ENCODE measurements at places on chromosomes 3 and 15.

- peaks cover 22% of the 10 kb centered on the region for H3K36me3 ChIP-seq
- H3K4me3 ChIP-seq: peak overlapping the region; percentile 68
- no peaks in the 10 kb centered on the region for H3K27me3 ChIP-seq
- peaks cover 65% of the 10 kb centered on the region for H3K4me1 ChIP-seq
- H3K27ac ChIP-seq: peak overlapping the region; percentile 89
- DNase-seq: no peak
Observed at GRCh38 chr3:52537165-52537620, 788 bp downstream of the UQCC5 start.

GRCh38 chr15:59303633-59304032 lies 69.0 kb downstream of the MYO1E start:
- H3K36me3 ChIP-seq: no peaks in the 10 kb centered on the region
- H3K27me3 ChIP-seq: no peaks in the 10 kb centered on the region
- no peak for DNase-seq
- H3K4me3 ChIP-seq: no peak overlapping the region
- no peak overlapping the region for H3K27ac ChIP-seq
- peaks cover 25% of the 10 kb centered on the region for H3K4me1 ChIP-seq

DNA sequence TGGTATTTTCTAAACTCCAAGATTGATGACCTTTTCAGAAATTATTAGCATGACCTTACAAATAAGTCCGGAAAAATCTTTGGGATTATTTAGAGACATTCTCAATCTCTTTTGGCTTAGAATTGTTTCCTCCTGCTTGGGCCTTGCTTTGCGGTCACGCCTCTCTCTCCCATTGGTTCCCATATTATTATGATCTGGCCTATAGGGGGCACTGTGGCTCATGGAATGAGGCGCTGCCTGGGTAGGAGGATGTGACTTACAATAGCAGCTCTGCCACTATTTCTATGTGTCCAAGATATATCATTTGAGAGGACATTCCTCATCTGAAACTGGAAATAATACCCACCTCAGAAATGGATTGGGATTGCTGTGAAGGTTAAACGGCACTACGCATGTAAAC lies 464.9 kb downstream of the MFSD1 start:
- no peaks in the 10 kb centered on the region for H3K27me3 ChIP-seq
- H3K4me3 ChIP-seq: no peak overlapping the region
- DNase-seq: no peak

DNA sequence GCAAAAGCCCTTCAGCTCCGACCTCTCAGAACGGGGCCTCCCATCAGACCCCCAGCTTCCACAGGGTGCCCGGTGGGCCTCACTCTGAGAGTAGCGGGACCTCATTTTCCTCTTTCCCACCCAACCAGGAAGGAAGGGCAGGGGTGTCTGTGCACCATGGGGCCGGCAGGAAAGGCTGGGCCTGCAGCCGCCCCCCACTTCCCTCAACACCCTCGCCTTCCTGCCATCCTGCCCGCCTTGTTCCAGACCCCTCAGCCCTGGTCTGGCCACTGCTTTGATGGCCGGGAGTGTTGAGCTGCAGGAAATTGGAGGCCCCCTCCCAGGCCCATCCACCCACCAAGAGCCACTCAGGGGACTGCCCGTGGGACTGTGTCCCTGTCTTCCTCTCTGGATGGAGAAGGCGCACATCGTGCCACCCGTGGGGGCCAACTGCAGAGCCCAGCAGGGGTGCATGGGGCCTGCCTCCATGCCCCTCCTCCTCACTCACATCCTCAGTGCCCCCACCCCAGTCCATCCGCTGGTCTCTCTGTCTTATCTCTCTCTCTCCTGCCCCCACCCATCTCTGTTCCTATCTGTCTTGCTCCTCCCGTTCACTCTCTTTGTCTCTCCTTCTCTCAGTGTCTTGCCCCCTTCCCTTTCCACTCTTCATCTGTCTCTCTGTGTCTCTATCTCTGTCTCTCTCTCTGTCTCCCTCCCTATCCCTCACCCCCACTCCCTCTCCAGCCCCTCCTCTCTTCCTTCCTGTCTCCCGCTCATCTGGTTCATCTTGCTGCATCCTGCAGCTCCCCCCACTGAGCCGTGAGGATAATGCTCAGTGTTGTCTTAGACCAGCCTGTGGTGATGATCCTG lies 1.8 kb upstream of the PLXND1 start:
- H3K4me1 ChIP-seq: peaks cover 74% of the 10 kb centered on the region
- DNase-seq: no peak
- H3K36me3 ChIP-seq: no peaks in the 10 kb centered on the region
- no peaks in the 10 kb centered on the region for H3K27me3 ChIP-seq
- peak overlapping the region; percentile 90 for H3K27ac ChIP-seq

GRCh38 chr3:15152184-15152583 lies 53.2 kb upstream of the RBSN start:
- no peak for DNase-seq
- H3K27ac ChIP-seq: no peak overlapping the region
- no peaks in the 10 kb centered on the region for H3K36me3 ChIP-seq
- H3K4me1 ChIP-seq: no peaks in the 10 kb centered on the region
- H3K27me3 ChIP-seq: peaks cover 7% of the 10 kb centered on the region
- no peak overlapping the region for H3K4me3 ChIP-seq

DNA sequence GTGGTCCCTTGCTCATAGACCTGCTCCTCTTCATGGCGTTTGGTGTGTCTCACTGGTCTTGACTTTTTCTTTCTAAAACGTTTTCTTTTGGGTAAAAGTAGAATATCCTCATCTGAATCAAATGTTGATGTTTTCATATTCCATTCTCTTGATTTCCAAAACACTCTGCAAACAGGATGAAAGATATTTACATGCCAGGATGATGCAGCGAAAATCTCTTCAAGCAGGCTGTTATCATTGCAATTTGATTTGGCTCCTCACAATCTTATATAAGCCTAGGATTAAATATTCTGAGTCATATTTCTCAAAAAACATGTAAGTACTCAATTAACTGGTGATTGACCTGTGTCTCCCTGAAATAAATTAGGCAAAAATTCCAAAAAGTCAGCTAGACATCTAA lies 10.1 kb downstream of the PP2D1 start:
- H3K4me1 ChIP-seq: no peaks in the 10 kb centered on the region
- H3K27ac ChIP-seq: no peak overlapping the region
- H3K4me3 ChIP-seq: no peak overlapping the region
- no peaks in the 10 kb centered on the region for H3K27me3 ChIP-seq
- DNase-seq: no peak

- DNase-seq: no peak
- H3K36me3 ChIP-seq: no peaks in the 10 kb centered on the region
Observed at GRCh38 chr3:97979610-97980009, 7.4 kb upstream of the RIOX2 start.

- H3K27me3 ChIP-seq: no peaks in the 10 kb centered on the region
- no peak overlapping the region for H3K27ac ChIP-seq
Observed at GRCh38 chr15:53203454-53203853, 413.3 kb upstream of the ONECUT1 start.

DNA sequence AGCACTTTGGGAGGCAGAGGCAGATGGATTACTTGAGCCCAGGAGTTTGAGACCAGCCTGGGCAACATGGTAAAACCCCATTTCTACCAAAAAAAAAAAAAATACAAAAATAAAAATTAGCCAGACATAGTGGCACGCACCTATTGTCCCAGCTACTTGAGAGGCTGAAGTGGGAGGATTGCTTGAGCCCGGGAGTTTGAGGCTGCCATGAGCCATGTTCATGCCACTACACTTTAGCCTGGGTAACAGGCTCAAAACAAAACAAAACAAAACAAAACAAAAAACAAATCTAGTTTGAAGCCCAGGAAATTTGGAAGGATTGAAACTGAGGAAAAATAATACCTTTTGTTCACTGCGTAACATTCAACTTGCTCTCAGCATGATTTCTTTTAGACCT lies 16.6 kb downstream of the TMOD3 start:
- H3K4me3 ChIP-seq: no peak overlapping the region
- H3K36me3 ChIP-seq: no peaks in the 10 kb centered on the region
- DNase-seq: no peak
- H3K27me3 ChIP-seq: no peaks in the 10 kb centered on the region
- peak overlapping the region; percentile 54 for H3K27ac ChIP-seq

- no peaks in the 10 kb centered on the region for H3K27me3 ChIP-seq
- H3K36me3 ChIP-seq: peaks cover 10% of the 10 kb centered on the region
- H3K4me1 ChIP-seq: peaks cover 47% of the 10 kb centered on the region
- no peak for DNase-seq
- peak overlapping the region; percentile 78 for H3K4me3 ChIP-seq
- H3K27ac ChIP-seq: peak overlapping the region; percentile 95
Observed at GRCh38 chr3:141738891-141739363, 829 bp downstream of the RNF7 start.

DNA sequence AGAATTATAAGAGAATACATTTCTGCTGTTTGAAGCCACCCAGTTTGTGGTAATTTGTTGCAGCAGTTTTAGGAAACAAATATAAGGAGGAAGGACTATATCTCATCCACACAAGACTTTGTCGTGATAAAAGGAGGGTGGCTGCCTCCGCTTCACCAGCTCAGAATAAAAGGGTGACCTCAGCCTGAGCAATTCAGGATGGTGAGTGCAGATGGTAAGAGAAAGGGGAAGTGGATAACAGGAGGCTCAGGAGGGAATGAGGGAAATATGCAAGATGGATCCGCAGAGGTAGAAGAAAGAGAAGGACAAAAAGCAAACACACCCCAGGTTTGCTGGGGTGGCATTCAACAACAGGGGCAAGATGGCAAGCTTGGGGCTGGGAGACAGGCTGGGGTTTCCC lies 108.1 kb upstream of the TNFAIP8L3 start:
- H3K27me3 ChIP-seq: peaks cover 3% of the 10 kb centered on the region
- no peaks in the 10 kb centered on the region for H3K4me1 ChIP-seq
- H3K27ac ChIP-seq: no peak overlapping the region
- no peaks in the 10 kb centered on the region for H3K36me3 ChIP-seq
- DNase-seq: no peak

GRCh38 chr3:192641919-192642318 lies 85.4 kb downstream of the FGF12 start:
- H3K4me1 ChIP-seq: no peaks in the 10 kb centered on the region
- no peaks in the 10 kb centered on the region for H3K27me3 ChIP-seq
- H3K27ac ChIP-seq: no peak overlapping the region
- H3K36me3 ChIP-seq: no peaks in the 10 kb centered on the region
- DNase-seq: no peak
- no peak overlapping the region for H3K4me3 ChIP-seq

DNA sequence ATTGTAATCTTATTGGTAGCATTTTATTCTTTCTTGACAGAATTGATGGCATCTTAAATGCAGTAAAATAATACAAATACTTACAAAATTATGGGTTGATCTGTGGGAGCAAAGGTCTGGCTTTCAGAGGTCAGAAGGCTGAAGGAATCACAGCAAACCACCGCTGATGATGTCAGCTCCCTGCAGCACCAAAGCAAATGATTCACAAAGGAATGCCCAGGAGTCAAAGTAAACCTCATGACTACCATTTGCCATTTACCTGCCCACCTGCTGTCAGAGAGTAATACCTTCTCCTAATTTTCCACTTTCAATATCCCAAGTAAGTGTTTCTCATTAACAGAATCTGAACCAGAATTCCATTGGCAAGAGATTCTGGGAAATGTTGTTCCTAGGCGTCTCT lies 46.1 kb downstream of the CPA3 start:
- DNase-seq: no peak
- H3K36me3 ChIP-seq: no peaks in the 10 kb centered on the region
- H3K27me3 ChIP-seq: no peaks in the 10 kb centered on the region
- no peaks in the 10 kb centered on the region for H3K4me1 ChIP-seq
- no peak overlapping the region for H3K27ac ChIP-seq
- H3K4me3 ChIP-seq: no peak overlapping the region

GRCh38 chr3:195240171-195240701 lies 30.7 kb downstream of the XXYLT1 start:
- no peaks in the 10 kb centered on the region for H3K27me3 ChIP-seq
- H3K4me3 ChIP-seq: no peak overlapping the region
- DNase-seq: peak; percentile 44
- no peaks in the 10 kb centered on the region for H3K36me3 ChIP-seq

DNA sequence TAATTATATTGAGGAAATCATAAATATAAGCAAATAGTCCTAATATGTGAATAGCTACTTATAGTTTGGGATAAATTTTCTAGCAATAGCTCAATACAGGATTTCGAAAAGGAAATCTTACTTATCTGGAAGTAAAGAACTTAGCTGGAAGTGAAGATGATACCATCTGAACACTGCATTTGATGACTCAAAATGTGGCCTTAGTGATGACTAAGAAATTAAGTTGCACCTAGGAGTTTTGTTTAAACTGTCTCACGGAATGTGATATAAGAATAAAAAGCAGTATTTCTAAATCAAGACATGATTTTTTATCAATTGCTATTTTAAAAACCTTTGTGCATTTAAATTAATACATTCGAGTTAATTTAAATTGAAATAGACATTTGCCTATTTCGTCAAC lies 91.2 kb downstream of the EOMES start:
- no peak overlapping the region for H3K27ac ChIP-seq
- H3K4me1 ChIP-seq: peaks cover 8% of the 10 kb centered on the region
- no peak for DNase-seq
- no peak overlapping the region for H3K4me3 ChIP-seq
- no peaks in the 10 kb centered on the region for H3K27me3 ChIP-seq

- H3K4me3 ChIP-seq: no peak overlapping the region
- no peaks in the 10 kb centered on the region for H3K27me3 ChIP-seq
- H3K4me1 ChIP-seq: peaks cover 9% of the 10 kb centered on the region
- no peak overlapping the region for H3K27ac ChIP-seq
- DNase-seq: no peak
- H3K36me3 ChIP-seq: no peaks in the 10 kb centered on the region
Observed at GRCh38 chr3:29307295-29307694, 26.4 kb downstream of the RBMS3 start.

GRCh38 chr15:36313021-36313420 lies 266.4 kb upstream of the CDIN1 start:
- DNase-seq: no peak
- no peaks in the 10 kb centered on the region for H3K36me3 ChIP-seq
- no peak overlapping the region for H3K4me3 ChIP-seq
- H3K4me1 ChIP-seq: no peaks in the 10 kb centered on the region
- H3K27ac ChIP-seq: no peak overlapping the region

DNA sequence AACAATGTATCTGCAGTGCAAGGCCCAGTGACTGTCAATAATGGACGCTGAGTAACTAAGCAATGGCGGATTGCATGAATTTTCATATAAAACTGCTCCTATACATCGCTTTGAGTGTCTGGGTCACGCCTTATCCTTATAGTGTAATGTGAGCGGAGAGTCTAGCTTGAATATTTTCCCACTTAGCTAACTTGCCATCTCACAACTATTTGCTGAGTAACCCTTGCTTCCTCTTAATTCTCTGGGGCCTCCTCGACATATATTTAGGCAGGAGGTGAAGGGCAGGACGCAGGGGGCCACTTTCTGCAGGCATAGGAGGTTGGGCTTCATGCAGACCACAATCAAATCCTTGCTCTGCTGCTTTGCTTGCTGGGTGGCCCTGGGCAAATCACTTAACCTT lies 24.0 kb downstream of the ST8SIA2 start:
- H3K4me1 ChIP-seq: no peaks in the 10 kb centered on the region
- no peaks in the 10 kb centered on the region for H3K36me3 ChIP-seq
- no peak for DNase-seq
- peaks cover 6% of the 10 kb centered on the region for H3K27me3 ChIP-seq
- H3K4me3 ChIP-seq: no peak overlapping the region
- no peak overlapping the region for H3K27ac ChIP-seq

GRCh38 chr15:101105059-101105891 lies 146.6 kb downstream of the CHSY1 start:
- no peaks in the 10 kb centered on the region for H3K27me3 ChIP-seq
- H3K36me3 ChIP-seq: no peaks in the 10 kb centered on the region
- DNase-seq: no peak
- H3K4me1 ChIP-seq: no peaks in the 10 kb centered on the region
- no peak overlapping the region for H3K27ac ChIP-seq

- no peaks in the 10 kb centered on the region for H3K36me3 ChIP-seq
- H3K4me1 ChIP-seq: peaks cover 16% of the 10 kb centered on the region
- no peak for DNase-seq
- H3K27me3 ChIP-seq: no peaks in the 10 kb centered on the region
- H3K27ac ChIP-seq: no peak overlapping the region
- H3K4me3 ChIP-seq: no peak overlapping the region
Observed at GRCh38 chr15:70558406-70559264, 204.7 kb downstream of the UACA start.

Measured in lower lobe of right lung (tissue), 2 donors.